ENCODE measurements at places on chromosomes 12 and 14.

DNA sequence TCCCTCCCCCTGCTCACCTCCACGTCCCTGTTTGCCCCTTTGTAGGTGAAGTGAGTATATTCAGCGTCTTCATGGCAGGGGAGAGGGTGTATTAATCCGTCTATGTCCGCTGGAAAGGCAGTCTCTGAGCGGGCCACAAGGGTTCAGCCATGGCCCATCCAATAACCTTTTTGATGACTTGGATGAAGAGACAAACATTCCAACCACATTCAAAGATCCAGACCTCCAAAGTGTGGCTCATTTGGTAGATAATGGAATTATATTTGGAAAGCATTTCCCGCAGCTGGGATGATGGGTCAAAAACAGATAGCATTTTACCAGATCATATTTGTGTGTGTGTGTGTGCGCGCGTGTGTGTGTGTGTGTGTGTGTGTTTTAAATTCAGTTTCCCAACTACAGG is 345.9 kb downstream of the DPF3 start:
- DNase-seq, result no peak

GRCh38 chr12:70007687-70008086 is 182.7 kb downstream of the MYRFL start:
- DNase-seq, result no peak

GRCh38 chr14:86015941-86016340 is 486.0 kb downstream of the FLRT2 start:
- DNase-seq, result no peak

DNA sequence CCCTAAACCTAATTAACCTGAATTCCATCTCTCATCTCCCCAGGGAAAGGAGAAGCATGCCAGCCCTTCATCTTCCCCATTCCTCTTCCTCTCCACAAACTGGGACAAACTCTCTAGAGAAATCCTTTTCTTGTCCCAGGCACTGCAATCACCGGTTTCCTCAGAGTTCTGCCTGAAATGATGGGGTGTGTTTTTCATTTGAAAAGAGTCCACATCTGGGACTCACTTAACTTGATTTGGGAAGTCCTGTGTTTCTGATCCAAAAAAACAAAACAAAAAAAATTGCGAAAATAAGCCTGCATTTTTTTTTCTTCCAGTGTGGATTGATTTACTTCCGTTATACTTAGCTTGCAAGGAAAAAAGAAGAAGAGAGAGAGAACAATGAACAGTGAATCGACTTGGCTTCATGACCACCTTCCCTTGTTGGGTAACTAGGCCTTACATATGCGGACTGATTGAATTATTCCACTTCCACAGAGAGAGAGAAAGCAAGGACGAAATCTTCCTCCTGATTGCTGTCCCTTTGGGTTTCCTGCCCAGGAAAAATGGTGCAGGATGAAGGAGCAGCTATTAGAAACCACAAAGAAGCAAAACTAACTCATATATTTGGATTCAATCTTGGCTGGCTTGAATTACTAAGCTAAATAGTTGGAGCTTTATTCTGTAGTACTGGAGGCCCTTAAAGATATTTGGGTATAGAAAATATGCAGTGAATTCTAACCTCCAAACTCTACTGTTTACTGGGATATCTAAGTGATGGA is 506.2 kb upstream of the TBX3 start:
- DNase-seq, result no peak

DNA sequence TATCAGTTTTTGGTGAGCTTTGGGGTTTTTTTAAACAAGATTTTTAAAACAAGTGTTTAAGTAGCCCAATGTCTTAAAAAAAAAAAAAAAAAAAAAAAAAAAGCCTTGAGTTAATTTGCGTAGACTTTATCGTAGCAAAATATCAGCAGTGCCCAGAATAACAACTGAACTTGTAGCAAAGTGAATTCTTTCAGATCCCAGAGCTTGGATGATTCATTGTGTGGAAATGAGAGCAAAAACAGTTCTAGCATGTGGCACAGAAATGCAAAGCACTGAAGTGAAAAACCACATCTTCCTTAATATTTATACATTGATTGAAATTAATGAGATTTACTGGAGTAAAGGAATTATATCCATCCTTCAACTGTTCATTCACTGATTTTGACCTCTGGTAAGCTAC is 258.1 kb downstream of the EGLN3 start:
- DNase-seq, result no peak

DNA sequence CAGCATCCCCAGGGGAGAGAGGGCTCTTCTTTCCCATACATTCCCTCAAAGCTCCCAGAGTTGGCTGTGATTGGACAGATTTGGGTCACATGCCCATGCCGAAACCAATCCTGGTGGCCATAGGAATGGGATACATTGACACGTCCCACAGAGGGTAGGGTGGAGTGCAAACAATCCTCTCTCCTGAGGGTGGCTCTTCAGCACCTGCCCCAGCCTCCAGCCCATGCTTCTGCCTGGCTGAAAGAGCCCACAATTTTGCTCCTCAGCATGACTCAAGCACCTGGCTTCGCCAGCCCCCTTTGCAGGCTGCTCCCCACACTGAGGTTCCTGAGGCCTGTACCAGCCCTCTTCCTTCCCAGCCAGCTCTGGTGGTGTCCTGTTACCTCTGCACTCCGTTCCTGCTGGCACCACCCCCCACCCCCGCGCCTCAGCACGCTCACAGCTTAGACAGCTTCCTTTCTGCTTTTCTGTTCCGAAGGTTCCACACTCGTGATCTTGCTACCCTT is 71.7 kb downstream of the CCDC92 start:
- DNase-seq, result no peak

GRCh38 chr12:9367828-9368227 is 159.6 kb upstream of the PZP start:
- DNase-seq, result no peak

GRCh38 chr14:88559852-88560251 is 3.0 kb upstream of the ZC3H14 start:
- no peak for DNase-seq

DNA sequence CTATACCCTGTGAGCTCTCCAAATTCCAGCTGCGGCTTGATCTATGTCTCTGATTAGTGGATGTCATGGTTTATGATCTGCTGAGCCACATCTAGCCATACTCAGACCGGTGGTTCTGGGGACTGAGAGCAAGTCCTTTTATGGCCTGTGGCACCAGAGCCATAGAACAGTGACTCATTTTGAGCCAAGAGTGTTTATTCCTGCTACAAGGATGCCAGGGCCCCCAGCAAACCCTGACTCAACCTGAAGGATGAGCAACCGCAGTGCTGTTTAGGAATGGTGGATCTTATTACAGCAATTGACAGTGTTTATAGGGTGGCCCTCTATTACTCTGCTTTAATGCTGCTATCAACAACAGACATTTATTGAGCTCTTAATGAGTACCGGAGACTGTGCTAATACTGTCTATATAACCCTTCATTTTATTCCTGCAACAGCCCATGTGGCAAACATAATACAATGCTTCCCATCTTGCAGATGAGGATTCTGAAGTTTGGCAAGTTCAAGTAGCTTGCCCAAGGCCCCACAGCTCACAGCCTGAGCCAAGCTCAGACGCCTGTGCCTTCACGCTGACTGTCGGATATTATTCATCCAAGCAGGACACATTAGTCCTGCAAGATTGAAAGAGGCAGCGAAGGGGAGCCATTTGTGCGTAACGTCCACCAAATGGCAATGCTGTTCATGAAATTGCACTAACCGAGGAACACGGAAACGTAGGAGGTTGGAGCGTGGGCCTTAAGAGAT is 273.6 kb upstream of the PWP1 start:
- DNase-seq, result no peak

DNA sequence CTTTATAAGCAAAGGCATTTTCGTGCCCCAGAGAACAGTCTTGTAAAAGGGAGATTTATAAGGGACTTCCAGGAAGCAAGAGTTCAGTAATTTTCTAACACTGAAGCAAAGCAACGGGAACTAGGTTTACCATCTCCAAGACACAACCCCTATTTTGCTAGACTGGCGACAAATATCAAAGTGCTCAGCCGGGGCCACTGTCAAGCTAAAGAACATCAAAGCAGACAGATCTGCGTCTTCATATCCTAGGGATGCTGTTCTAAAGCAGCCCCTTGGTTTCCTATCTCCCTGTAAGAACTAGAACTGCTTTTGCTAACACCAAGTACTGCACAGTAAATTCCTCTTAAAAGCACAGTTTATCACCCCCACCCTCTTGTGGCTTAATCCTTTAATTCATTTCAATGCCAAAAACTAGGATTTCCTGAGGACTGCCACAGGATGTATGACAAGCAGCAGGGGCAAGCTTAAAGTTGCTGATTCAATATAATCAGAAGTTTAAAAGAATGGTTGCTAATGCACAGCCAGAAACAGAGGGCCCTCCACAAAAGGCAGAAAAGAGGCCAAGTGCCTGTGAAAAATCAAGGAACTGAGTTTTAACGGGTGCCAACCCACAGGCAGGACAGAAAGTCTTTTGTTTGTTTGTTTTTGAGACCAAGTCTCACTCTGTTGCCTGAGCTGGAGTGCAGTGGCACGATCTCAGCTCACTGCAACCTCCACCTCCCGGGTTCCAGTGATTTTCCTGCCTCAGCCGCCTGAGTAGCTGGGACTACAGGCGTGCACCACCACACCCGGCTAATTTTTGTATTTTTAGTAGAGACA is 44.0 kb upstream of the ISM2 start:
- DNase-seq, result no peak

DNA sequence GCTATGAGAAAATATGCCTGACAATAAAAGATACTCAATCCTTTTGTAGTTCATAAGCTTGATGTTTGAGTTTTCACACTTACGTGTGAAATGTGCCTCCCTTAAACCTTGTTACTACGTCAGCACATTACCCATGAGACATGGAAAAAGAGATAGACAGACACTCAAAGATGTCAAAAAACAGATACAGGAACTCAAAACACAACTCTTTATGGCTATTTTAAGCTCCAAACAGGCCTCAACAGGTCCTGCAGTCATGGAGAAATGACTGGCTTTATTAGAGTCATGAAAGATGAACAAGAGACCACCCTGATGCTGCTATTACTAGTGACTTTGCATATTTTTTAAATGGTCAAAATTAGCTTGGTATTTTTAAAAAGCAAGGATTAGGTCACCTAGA is 184.5 kb downstream of the MON2 start:
- no peak for DNase-seq

- DNase-seq, result no peak
These were observed 133.2 kb upstream of the NOVA1 start for GRCh38 chr14:26730929-26731618.

All from left ventricle myocardium inferior (tissue), 1 donor.